SHP77 treated with DMSO at 0.1 percent for 48 hours (cell line): ENCODE measurements at places on chromosomes 3 and 15.

DNA sequence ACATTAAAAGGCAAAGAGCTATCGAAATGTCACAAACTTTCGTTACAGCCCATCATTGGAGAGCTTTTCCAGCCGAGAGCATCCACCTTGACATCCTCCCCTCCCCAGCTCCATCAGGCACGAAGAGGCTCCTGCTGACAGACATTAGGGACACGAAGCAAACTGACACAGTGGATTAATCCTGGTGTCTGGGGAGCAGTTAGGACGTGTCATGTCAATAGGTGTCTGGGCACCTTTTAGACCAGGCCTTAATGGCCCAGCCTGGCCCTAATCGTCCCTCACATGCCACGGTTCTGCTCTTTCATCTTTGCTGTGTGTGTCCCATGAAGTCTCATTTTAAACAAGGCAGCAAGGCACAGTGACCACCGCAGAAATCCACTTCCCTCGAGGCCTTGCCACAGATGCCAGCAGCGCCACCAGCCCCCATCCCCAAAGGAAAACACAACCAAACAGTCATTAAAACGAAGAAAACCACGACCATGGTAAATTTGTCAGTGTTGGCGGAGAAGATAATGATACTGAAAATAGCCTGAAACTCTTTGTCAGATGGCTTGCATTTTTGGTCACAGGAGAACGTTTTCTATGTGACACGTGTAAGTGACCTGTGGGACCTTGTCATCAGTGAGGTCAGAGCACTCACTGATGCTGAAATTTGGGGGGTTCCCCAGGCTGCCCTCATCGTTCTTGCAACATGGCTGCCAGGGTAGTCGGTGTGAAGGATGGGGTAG lies 16.3 kb upstream of the PCSK6 start:
- no peak for DNase-seq

DNA sequence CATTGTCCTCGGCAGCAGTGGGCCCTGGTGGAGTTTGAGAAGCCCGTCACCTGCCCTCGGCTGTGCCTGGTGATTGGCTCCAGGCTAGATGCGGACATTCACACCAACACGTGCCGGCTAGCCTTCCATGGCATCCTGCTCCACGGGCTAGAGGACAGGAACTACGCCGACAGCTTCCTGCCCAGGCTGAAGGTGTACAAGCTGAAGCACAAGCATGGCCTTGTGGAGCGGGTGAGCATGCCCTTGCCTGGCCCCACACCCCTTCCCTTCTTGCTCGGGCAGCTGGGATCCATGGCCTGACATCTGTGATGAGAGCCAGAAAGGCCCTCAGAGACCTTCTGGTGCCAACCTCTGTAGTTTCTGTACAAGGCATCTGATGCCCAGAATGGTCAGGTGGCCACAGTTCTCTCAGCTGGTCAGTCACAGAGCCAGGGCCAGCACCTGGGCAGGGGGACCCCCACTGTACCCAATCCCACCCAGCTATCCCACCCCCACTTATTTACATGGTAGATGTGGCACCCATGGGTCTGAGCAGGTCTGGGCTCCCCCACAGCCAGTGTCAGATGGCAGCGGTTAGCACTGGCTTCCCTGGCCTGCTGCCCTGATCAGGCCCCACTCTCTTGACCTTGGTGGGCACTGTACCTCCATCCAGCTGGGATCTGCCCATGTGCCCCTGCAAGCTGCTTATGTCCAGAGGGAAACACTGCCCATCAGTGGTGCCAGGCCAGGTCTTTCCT lies 124.9 kb downstream of the DNAJB8 start:
- no peak for DNase-seq

- no peak for DNase-seq
Observed at GRCh38 chr3:32434206-32434605, 42.6 kb downstream of the CMTM7 start.

GRCh38 chr3:119427669-119428068 lies 35.7 kb downstream of the TMEM39A start:
- no peak for DNase-seq

DNA sequence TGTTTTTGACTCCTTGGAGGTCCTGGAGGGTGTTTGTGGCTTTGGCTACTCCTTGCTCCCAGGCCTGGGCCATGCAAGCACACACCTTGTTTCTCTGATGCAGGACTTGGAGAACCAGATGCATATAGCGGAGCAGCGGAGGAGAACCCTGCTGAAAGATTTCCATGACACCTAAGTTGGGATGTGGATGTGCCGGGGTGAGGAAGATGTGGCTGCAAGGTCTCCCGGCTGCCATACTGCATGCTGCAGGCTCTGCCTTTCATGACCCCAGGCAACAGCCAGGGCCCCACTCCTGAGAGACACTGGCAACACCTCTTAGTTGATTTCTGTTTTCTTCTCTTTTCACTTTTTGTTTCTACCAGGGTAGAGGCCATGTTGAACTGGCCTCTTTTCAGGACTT lies 6.9 kb upstream of the P4HTM start:
- no peak for DNase-seq

DNA sequence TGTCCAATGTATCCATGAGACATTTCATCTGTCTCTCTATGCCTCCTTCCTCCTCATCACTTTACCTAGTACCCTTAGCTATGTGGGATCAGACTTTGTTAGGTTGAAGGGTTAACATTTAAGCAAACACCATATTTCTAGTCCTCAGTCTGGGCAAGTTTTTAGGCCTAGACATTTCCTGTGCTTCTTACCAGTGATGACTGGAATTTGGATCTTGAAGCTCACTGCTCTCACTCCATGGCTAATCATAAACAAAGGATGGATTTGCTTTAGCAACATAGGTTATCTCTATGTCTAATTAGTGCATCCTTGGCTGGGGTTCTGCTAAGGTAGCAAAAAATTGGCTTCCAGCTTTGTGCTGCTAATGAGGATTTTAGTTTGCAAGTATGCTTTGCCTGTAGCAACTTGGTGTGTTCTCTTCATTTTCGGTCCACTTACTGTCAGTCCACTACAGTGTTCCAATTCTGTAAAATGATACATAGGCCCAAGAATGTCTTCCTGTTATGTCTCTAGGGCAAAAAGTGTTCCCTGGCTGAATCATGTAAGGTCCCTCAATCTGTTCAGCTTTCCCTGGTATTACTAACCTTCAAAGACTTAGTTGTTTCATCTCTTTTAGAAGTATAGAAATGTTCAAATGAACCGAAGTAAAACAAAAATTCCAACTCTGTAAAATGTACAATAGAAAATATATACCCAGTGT lies 615.4 kb downstream of the CADM2 start:
- no peak for DNase-seq

DNA sequence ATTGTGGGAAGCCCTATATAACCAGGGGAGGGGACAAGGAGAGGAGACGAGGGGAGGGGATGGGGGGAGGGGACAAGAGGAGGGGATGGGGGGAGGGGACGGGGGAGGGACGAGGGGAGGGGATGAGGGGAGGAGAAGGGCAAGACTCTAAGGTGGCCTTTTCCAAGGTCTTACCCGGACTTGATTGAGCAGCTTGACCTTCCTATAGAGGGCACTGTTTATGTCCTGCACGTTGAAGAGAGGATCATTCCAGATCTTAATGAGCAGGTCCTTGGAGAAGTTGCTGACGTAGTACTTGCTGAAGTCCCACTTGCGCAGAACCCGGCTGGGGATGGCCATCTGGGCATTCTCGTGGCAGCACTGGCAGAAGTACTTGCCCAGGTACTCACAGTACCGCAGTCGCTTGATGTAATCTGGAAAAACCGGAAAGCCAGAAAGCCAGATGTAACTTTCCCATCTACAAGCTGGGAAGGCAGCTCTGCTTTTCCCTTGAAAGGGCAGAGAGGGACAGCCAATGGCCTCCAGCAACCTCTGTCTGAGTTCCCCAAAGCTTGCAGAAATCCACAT lies 55.7 kb downstream of the RUBCN start:
- DNase-seq, result no peak

- peak; percentile 45 for DNase-seq
Observed at GRCh38 chr3:149120051-149120972, 9.1 kb upstream of the HPS3 start.

DNA sequence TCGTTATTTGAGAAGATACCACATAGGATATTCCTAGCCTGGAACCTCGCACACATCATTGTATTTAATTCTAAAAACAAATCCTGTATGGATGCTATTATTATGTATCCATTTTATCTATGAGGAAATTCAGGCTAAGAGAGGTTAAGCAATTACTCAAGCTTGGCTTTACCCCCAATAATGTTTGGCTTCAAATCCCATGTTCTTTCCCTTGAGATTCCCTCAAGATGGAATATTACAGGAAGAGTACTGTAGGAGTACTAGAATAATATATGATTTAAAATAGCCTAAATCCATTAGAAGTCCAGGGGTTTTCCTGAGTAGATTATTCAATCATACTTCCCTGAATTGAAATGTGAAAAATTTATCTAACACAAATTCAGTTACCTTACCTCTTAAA lies 630.2 kb downstream of the ZNF385D start:
- DNase-seq, result no peak

DNA sequence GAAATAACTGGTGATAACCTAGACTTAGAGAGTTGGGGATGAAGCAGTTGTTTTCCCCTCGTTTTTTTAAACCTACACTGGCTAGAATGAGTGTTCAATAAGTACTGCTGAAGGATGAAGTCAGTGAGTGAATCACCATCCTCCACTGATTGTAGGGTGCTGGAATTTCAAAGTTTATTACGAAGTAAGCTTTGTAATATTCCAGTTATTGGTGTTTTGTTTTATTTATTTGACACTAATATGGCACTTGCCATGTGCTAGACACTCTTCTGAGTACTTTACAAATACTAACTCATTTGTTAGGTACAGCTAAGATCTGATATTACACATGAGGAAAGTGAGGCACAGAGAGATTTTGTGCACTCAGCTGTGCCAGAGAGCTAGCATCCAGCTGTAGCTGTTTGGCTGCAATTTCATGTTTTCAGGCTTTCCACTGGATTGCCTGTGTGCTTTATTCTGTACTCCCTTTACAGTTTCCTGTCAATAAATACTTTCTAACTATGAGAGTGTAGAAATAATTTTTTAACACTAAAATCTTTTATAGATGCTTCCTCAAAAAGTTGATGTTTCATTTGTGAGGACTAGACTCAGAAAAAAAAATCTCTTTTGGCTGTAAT lies 5.8 kb downstream of the MAP2K5 start:
- no peak for DNase-seq

- DNase-seq, result peak; percentile 70
Observed at GRCh38 chr15:80778964-80779657, at the start of gene CEMIP. TSS of gene CEMIP (plus strand) at chr15:80779370. CDS start at chr15:80873880, 94,510 bp downstream.

DNA sequence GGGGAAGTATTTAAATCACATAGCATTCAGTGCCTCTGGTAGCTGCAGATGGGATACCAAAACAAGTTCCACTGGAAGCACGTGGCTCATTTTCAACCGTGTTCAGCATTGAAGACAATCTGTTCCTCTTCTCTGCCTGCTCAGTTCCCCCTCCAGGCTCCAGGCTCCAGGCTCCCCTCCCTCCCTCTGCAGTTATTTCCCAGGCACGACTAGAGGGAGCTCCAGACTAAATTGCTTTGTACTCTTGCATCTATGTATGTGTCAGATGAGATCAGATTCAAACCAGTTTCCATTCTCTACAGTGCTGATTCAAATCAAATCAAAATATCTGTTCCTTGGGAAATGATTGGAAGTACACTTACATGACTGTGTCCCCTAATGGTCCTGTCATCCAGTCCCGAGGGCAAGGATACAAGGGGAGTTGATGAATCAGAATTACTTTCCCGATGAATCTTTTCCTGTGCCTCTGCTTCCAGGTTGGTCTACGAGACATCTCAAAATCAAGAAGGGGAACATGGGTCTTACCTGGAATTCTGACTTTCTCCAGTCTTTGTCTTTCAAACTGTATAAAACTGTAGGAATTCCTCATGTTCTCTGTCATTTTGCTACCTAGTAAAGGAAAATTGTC lies 600.5 kb downstream of the EDEM1 start:
- peak; percentile 61 for DNase-seq

- no peak for DNase-seq
Observed at GRCh38 chr15:57094321-57095257, 176.1 kb downstream of the TCF12 start.

- no peak for DNase-seq
Observed at GRCh38 chr3:37668431-37668817, 193.3 kb upstream of the CTDSPL start.

DNA sequence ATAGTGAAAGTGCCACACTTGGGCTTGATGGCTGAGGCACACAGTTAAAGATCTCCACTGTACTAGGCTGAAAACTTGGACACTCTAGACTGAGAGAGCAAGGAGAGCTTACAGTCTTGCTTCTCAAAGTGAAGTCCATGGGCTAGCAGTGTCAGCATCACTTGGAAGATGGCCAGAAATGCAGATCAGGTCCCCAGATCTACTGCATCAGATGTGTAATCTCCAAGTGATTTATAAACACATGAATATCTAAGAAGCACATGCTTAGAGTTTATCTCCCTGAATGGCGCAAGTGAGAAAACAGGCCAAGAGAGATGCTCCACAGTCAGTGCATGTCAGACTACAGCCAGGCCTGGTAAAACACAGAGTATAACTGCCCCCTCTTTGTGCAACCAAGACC lies 308.6 kb downstream of the CLSTN2 start:
- no peak for DNase-seq

DNA sequence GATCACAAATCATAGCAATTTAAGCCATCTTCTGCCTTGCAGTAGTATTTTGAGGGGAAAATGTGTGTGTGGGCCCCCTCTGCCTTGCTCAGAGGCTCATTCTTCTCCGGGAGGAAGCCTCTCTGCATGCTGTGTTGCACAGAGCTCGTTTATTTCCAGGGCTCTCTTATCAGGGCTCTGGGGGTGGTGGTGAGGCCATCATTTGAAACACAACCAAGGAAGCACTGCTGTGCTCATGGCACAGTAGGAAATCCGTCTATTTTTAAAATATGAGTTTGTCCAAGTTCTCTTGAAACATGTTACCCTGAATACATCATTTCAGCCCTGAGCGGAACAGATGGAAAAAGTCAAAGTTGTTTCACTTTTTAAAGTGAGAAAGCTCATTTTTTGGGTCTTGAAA lies 369.0 kb upstream of the CFAP20DC start:
- no peak for DNase-seq

DNA sequence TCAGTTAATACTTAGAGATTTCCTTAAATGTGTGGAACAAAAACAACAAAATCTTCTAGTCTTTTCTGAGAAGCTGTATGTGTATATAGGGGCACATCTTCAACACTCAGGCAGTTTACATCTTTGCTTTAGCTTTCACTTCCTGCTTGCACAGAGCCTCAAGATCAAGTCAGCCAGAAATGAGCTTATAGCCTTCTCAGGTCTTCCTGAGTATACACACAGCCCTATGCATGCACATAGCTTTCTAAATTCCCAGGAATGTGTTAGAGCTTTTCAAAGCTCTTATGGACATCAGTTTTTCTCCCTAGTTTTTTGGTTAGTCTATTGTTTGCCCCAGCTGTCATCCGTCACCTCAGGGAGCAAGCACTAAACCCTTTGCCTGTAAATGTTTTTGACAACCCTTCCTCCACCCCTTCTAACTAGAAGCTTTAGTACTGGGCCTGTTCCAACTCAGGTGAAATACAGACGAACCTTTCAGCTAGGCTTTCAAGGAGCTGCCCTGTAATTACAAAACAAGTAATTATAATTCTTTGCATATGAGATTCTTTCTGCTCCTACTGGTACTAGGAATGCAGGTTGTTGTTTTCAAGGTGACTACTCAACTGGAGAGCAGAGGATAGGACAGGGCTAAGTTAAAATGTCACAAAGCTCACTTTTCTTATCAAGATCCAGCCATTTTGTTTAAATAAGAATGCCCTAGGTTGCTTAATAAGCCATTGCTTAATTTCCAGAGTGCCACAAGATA lies 22.6 kb upstream of the MTMR10 start:
- DNase-seq, result no peak

GRCh38 chr15:52115598-52116427 lies 3.2 kb upstream of the BCL2L10 start:
- no peak for DNase-seq
